ENCODE measurements at places on chromosomes 6 and 20.
A peak's percentile ranks its signal among the peaks of the same experiment; 100 is the strongest.

DNA sequence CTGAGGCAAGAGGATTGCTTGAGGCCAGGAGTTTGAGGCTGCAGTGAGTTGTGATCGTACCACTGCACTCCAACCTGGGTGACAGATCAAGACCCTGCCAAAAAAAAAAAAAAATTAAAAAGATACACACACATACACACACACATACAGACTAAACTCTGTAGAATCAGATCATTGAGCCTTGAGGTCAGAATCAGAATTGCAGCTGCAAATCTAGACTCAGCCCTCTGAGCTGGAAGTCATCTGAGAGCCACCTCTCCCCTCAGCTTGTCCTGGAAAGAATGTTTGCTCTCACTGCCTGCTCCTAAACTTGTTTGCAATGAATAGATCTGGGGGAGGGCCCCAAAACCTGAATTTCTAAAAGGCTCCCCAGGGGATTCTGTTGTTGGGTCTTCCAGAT is 41.4 kb upstream of the ANGPT4 start:
- no peak for DNase-seq

DNA sequence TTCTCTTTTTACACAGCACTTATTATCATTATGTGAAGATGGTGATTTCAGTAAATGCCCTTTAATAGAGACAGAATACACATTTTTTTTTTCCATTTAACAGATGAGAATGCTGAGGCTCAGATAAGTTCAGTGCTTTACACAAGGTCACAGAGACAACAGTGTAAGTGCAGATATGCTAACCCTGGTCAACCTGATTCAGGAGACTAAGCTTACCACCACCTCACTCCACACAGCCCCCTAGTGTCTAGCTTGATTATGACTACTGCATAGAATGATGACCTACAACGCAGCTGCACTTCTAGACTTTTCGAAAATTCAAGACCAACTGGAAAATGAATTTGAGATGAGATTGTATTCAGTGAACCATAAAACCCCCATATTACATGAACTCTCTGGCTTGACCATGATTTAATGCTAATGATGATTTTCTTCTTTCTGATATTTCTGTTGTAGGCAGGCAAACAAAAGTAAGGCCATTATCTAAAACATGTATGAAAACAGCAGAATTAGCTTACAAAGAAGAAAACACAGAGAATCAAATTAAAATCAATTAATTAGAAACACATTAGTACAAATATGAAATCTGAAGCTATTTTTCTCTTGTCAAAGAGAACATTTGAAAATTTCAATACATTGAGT is 212.1 kb upstream of the PHACTR1 start:
- peak; percentile 22 for DNase-seq

DNA sequence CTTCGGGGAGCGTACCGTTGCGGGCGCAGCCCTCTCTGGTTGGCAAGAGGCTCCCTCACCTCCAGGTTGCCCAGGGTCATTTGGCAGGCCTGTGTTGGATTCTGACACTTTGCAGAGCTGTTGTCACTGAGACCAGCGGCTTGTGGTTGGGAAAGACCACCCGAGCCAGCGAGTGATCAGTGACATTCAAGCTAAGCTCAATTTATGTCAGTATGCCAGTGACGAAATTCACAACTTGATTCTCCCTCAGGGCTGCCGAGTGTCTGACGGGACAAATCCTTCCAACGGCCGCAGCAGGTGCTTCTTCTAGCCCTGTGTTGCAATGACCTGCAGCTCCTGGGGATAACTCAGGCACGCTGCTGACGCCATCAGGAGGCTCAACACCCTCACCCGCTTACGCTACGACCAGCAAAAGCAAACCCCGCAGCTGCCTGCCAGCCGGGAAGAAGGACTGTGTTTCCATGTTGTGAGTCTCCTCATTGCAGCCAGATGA is 16.9 kb upstream of the SLC22A2 start:
- DNase-seq: no peak

DNA sequence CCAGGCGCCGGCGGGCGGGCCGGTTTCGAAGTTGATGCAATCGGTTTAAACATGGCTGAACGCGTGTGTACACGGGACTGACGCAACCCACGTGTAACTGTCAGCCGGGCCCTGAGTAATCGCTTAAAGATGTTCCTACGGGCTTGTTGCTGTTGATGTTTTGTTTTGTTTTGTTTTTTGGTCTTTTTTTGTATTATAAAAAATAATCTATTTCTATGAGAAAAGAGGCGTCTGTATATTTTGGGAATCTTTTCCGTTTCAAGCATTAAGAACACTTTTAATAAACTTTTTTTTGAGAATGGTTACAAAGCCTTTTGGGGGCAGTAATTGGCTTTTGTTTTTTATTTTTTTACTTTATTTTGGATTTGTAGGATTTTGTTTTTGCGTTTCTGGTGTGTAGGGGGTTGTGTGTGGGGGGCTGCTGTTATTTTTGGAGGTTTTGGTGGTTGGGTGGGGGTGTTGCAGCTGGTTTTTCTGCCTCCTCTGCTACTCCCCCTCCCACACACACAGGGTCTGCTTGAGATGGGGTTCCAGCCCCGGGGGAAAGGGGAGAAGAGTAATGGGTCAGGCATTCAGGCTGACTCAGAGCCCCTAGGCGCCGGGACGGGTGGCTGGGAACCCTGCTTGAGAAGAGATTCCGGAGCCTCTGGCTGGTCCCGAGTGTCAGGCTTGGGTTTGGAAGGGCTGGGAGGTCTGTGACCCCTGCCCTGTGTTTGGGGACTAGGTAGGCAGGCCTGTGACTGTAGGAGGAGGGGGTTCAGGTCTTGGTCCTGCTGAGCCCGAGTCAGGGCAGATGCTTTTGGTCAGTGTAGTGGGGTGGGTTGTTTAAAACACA is 2.0 kb downstream of the CEBPB start:
- peak; percentile 92 for DNase-seq

DNA sequence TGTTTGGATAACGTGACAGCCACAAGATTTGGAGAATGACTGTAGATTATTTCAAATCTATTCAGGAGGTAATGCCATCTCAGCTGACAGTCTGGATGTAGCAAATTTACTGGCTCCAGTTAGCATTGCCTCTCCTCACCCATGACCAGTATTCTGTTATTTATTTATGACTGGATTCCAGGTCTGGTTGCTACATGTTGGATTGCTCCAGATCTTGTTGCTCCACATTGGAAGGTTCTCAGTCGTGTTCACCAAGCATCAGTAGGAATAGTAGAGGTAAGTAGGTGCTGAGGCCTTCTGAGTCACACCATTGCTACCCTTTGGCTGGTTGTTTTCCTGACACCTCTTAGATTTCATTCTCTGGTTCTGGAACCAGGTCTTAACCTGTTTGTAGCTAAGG is 69.5 kb upstream of the ELOVL5 start:
- DNase-seq: no peak

- DNase-seq: peak; percentile 20
Observed at GRCh38 chr6:158381214-158381613, 68.9 kb downstream of the TULP4 start.

DNA sequence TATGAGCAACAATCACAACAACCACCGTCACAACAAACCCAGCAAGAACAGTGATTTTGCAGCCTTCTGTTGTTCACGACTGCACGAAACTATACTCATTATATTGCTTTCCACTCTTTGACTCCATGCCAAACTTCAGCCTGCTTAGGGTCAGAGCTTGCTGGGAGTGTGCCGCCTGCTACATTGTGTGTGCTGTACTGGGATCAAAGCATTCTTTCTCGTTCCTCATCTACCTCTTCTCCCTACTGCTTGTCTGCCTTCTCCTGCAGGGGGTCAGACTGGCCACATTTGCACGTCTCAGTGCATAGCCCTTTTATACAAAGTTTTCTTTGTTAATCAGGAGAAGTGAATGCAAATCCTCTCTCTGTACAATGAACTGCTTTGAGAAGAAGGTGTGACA is 401.6 kb upstream of the CITED2 start:
- DNase-seq: no peak

DNA sequence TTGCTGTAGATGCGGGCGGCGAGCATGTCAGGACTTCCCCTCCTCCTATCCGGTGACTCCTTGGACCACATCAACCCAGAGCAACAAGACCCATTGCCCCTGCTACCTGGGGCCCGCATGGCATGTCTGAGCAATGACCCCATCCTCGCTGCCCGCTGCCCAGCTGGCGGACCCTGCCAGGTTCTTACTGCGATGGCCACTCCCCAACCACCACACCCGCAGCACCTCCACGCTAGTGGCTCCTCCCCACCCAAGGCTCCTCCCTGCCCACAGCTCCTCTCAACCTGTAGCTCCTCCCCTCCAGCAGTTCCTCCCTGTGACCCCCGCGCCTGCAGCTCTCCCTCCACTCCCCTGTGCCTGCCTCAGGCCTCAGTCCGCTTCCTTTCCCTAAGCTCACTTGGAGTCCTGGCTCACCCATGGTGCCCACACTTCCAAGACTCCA is 17.6 kb upstream of the SERPINB9 start:
- no peak for DNase-seq

DNA sequence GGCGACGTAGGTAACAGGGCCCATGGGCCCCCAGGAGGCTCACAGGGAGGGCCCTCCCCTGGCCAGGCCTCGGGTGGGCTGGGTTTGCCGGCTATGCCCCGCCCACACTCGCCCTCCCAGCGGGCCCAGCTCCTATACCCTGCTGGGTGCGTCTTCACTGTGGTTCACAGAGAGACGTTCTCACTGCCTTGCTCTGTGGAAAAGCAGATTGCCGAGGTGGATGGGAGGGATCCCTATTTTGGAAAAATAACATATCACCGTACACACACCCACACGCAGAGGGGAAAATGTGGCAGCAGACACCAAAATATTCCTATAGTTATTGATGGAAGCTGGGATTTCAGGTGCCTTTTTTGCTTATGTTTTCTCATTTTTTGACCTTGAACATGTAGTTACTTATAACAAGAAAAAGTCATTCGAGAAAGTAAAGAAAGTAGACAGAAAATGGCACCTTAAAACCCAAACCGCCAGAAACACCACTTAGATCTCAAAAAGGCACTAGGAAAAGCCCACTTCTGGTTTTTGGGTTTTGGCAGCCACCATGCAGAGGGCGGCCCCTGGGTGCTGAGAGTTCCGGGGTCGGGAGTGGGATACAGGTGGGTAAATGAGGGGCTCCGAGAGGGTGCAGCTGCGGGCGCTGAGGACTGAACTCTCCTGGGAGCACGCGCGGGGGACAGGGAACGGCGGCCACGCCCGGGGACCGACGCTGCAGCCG is 49.4 kb downstream of the TMEM242 start:
- no peak for DNase-seq

DNA sequence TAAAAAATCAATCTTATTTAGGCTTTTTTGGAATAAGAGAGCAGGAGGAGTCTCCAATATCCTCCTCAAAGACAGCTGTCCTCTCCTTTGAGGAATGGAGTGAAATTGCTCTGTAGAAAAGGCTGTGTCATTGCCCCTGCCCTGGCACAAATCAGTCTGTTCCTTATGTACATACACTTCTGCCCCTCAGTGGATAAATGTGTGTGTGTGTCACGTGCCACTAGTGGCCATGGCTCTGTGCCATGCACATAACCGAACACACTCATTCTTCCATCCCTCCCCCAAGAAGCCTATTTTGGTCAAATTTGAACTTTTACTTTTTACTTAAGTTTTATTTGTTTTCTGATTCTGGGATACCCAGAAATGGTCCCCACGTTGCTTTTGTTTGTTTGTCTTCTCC is 49.2 kb downstream of the ANKS1A start:
- DNase-seq: no peak

DNA sequence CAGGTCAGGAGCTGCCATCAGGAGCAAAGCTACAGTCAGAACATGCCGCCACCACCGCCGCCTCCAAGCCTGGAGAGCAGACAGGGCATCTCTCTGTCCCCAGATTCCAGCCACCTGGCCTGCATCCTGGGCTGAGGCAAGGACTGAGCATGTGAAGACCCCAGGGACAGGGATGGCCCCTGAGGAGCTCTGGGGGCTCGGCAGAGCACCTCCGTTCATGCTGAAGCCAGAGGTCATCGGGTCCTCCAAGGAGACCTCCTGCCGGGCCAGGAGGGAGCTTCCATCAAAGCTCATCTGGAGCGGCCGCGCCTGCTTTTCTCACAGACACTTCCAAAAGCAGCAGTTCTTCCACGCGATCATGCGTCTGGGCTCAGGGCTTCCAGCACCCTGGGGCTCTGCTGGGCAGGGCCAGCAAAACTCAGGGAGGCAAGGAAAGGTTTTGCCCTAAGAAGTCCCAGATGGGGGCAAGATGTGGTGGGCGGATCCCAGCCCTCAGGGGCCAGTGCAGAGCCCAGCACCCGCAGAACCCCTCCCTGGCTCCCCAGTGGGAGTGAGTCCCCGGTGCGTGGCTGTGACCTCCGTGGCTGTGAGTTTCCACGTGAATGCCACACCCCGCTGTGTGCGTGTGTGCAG is 138.4 kb downstream of the TAF4 start:
- no peak for DNase-seq

DNA sequence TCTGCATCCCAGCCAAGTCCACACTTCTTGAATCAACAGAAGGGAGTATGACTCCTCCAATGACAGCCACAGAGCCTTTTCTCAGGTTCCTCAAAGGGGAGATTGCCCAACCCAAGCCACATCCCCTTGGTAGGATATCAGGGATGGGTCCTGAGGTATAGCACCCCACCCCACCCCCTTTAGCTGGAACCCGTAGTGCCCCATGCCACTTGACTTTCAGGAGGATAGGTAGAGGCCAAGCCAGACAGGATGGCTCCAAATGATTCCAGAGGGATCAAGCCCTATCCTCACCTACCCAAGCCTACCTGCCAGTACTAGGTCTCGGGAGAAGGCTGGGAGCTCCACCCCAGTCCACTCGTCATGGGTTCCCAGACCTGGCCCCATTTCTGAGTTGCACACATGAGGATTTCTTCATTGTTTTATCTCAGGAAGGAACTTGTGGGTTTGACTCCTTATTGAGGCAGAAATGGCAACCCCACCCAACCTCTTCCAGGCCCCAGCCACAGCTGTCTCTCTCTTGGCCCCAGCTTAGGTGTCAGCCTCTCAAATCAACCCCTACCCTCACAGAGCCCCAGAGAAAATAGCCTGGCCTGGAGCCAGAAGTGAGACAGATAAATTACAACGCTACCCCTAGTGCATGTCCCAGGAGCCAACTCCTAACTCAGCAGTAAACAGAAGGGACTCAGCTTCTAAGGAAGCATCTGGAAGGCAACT is 3.6 kb downstream of the CCND3 start:
- DNase-seq: no peak

DNA sequence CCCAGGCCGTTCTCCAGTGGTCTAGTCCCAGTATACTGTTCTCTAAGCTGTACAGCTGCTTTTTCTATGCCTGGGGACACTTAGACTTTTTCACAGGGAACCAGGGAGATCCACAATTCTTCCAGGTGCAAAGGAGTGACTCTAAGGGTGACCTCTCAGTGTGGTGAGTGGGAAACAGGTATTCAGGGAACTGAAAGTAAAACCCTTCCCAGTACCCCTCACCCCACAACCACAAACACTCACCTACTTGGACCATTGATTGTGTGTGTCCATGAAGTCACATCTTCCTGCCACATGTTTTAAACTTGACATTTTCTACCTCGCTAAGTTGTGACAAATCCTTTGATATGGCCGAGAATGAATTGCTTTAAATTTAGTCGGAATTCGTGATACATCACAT is 183.6 kb downstream of the CLIC5 start:
- DNase-seq: no peak

GRCh38 chr20:44839481-44839880 is 29.1 kb upstream of the RIMS4 start:
- no peak for DNase-seq
